Stimulated activated CD4-positive, alpha-beta T cell treated with anti-CD3 and anti-CD28 coated beads, Interleukin-1b, Interleukin-23, amount 100 ng/mL, for 24 hours (primary cell): ENCODE measurements at places on chromosomes 7 and 10.

DNA sequence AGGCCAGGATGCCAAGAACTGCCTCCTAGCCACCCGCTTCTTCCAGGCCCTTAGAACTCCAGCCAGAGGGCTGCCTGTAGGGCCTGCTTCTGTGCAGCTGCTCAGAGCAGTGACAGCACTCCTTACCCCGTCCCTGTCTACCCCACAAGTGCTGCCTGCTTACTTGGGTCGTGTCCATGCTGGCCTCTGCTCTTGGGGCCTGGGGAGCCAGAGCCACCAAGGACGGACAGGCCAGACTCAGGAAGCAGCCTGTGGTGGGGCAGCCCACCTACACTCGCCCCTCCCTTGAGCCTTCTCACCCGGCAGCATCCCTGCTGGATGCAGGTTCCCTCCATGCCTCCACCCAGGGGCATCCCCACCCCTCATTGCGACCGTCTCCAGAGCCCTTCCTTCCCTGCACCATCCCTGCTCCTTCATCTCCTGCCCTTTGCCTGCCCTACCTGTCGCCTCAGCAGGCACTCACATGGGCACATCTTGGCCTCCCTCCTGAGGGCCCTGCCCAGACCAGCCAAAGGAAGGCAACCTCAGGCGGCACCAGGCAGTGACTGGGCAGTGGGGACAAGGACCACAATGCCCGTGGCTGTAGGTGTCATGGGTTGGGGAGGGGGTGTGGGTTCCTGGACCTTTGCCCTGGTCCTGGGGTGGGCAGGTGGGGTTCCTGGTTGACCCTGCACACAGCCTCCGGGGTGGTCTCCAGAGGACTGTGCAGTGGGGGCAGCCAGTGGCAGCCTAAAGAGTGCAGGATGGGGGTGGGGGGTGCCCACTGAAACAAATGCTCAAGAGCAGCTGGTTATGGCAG, 78.0 kb upstream of the TNS3 start:
- DNase-seq = no peak

DNA sequence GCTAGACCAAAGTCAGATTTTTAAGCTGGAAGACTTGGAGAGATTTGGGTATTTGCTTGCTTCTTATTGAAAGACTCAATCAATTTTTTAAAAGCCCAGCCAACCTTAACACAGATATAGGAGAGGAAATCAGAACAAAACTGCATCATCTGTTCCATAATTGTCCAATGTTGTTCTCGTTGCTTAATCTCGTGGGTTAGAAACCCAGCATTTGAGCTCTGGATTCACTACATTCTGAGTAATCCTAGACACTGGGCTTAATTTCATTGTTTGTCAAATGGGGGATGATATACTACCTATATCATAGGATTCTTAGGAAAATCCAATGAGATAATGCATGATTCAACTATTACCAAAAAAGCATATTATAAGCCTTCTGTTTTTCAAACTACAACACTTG, 48.9 kb downstream of the CALD1 start:
- DNase-seq = no peak

- DNase-seq = no peak
Measured at GRCh38 chr7:40374575-40374974, 239.8 kb downstream of the SUGCT start.

GRCh38 chr10:113126229-113127201, 176.5 kb downstream of the TCF7L2 start:
- DNase-seq = no peak

DNA sequence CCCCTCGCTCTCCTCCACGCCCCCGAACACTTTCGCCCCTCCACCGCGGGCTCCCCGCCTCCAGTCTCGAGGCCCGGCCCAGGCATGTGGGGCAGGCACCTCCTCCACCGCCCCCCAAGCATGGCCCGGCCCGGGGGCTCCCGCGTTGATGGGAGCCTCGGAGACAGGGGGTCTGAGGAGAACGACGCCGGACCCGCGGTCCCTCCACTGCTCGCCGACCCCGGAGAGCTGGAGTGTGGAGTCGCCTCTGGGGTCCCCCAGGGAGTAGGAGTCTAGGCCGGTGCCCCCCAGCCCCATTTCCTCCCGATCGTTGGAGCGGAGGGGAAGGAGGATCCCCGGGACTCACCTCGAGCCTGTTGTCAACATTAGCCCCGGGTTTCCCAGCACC, 206 bp downstream of the UPF2 start:
- peak; percentile 15 for DNase-seq

DNA sequence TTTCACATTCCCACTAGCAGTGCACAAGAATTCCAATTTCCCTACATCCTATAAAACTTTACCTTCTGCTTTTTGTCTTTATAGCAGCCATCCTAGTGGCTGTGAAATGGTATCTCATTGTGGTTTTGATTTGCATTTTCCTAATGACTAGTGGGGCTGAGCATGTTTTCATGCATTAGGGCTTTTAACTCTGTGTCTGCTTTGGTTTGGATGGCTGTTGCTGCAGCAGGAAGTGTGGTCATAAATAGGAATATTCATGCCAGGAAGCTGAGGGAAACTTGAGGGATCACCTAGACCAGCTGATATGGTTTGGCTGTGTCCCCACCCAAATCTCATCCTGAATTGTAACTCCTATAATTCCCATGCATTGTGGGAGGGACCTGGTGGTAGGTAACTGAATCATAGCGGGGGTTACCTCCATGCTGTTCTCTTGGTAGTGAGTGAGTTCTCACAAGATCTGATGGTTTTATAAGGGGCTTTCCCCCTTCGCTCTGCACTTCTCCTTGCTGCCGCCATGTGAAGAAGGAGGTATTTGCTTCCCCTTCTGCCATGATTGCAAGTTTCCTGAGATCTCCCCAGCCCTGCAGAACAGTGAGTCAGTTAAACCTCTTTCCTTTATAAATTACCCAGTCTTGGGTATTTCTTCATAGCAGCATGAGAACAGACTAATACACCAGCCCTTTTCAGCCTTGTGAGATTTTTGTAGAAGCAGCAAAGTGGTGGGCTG, 181.8 kb upstream of the PITRM1 start:
- no peak for DNase-seq

GRCh38 chr7:80206763-80207162, 72.1 kb downstream of the GNAI1 start:
- DNase-seq = no peak

- no peak for DNase-seq
Measured at GRCh38 chr10:35352512-35352911, 16.2 kb downstream of the CCNY start.

- DNase-seq = no peak
Measured at GRCh38 chr7:94590526-94591162, 65.3 kb downstream of the SGCE start.

DNA sequence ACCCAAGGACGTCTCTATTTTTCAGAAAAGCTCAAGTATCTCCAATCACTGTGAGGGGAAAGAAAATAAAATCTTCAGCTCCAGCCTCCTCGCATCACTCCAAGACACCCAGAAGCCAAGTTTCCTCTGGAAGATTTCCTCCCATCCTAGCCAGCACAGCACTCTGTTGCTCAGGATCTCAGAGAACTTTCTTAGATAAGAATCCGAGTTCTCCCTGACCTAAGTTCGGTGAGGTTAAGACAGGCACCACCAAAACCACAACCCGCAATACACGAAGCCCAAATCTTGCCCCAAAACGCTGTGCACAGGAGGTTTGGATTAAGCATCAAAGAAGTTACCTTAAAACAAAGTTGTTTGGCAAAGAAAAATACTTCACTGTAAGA, 4.2 kb downstream of the FAM53B start:
- no peak for DNase-seq

GRCh38 chr7:2436341-2437104, 33.1 kb downstream of the CHST12 start:
- no peak for DNase-seq

DNA sequence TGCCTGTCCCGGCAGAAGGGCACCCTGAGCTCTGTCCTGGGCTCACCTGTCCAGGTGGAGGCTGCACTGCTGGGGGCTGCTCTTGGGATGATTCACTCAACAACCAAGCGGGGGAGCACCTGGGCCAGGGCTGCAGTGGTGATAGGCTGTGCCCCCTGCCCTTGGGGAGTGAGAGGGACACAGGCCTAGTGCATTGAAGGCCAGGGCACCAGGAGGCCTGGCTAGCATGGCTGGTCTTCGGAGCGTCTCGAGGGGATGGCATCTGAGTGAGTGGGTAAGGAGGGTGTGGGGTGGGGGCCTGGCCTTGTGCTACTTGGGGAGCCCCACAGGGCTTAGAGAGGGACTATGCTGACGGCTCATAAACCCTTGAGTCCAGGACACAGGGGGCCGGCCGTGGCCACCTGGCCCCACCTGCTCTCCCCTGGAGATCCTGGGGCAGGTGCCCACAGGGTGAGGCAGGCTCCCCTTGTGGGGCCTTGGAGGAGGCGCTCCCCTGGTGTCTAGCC, 3.1 kb downstream of the PWWP2B start:
- no peak for DNase-seq

- no peak for DNase-seq
Measured at GRCh38 chr10:65765006-65765541, 1160.8 kb upstream of the LRRTM3 start.

DNA sequence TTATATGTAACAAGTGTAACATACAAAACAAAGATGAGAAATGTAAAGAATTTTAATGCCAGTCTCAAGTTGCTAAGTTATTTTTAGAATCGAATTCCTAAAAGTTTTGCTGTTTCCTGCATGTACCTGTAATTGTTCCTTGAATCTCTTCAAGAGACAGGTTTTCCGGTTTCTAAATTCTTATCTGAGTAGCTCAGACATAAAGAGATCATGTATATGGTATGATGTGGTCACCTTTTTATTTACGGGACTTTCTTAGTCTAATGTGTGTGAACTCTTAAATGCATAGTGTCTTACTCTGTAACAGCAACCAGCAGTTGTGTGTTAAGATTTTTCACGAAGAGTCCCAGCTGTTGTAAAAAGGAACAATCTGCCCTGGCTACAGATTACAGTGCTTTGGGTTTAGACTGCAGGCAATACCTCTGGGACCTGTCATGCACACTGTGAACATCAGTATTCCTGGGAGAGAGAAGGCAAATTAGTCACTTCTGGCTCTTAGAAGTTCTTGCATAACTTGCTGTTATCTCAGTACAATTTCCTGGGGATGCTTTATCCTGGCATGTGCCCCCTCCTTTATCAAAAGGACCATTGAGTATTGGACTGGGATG, 263.4 kb downstream of the BICC1 start:
- no peak for DNase-seq

GRCh38 chr7:25075459-25075858, 49.6 kb downstream of the CYCS start:
- peak; percentile 7 for DNase-seq

- DNase-seq = no peak
Measured at GRCh38 chr10:22992075-22992474, 64.2 kb downstream of the ARMC3 start.

DNA sequence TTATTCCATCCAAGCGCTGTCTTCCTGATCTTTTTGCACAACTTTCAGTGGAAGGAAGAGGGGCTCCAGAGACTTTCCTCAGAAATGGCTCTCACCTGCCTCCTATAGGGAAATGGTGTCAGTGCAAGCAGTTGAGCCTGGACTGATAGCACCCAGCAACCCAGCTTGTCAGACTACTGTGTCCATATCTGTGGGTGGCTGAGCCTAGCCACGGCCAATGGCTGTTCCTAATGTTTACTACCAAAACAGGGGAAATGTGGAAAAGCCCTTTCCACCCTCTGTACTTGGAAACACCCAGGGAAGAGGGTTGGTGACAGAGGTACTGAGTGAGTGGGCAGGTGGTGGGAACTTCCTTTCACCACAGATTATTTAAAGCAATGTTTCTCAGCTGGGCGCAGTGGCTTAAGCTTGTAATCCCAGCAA, 4.3 kb upstream of the YKT6 start:
- DNase-seq = no peak

GRCh38 chr7:33892945-33893344, 12.4 kb upstream of the BMPER start:
- DNase-seq = no peak

GRCh38 chr10:117504562-117504961, 38.0 kb upstream of the EMX2 start:
- no peak for DNase-seq

DNA sequence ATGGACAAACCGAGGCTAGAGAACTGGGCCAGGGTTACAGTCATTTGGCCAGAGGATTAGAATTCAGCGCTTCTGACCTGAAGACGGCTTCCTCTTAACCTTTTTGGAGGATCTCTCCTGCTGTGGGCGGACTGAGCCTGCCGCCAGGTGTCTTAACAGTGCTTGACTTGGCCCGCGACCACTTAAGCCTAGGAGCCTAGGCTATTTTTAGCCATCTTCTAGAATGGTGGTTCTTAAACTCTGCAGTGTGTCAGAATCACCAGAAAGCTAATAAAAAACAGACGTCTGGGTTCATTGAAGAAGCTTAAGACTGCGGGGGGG, 722 bp downstream of the MDH2 start:
- no peak for DNase-seq

DNA sequence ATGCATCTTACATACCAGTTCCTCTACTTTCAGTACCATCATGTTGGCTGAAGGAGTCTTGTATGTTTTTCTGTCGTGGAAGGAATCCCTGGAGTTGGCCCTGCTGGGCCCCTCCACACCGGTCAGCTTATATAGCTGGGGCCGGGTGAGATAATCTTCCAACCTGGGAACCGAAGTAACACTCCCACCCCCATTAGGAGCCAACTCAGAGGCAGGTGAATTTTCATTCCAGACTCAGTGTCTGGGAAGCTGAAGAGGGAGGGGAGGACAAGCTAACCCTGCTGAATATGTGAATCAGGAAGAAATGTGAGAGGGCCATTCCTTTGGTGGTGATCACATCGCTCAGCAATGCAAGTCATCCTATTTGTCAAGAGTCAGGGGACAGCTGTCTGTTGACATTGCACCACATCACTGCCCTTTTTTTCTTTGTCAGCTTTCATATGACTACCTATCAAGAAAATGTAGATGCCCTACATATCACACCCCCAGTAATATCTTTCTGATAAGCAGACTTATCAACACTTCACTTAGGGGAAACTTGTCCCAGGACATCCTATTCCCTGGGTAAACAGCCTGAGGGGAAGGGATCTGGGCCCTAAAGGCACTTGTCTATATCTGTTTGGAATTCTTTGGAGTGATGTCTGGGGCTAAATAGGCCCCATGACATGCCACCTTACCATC, at the start of gene ANKRD1:
Gene ANKRD1, minus strand, starts transcription at position 102 of the 681 bp plus-strand sequence. Its CDS starts 60 bp downstream, at position 42.
- no peak for DNase-seq

GRCh38 chr7:116273918-116274301, 63.6 kb downstream of the TES start:
- no peak for DNase-seq

- no peak for DNase-seq
Measured at GRCh38 chr10:33861016-33861704, 526.7 kb upstream of the NRP1 start.

- DNase-seq = no peak
Measured at GRCh38 chr7:101828301-101829020, 11.0 kb downstream of the CUX1 start.

DNA sequence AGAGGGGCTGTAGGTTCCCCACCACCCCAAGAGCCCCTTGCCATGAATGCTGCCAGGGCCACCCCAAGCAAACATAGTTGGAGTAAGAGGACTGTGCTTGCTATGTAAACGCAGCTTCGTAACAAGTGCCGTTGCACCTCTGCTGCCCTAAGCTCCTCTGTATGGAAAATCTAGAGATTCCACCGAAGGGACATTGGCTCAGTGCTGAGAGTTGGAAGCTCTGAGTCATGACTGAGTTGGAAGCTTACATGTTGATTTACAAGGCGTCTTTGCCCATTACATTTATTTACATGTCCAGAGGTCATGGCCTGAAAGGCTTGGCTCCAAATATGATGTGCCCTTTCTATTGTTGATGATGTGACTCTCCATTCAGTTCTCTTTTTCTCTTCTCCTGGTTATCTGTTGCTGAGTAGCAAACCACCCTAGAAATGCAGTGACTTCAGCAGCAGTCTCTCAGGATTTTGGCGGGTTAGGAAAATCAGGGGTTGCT, 233.1 kb upstream of the TCF7L2 start:
- no peak for DNase-seq

- DNase-seq = no peak
Measured at GRCh38 chr7:32335107-32335506, 155.1 kb downstream of the LSM5 start.
